A549 treated with DMSO at 1 μM for 4 hours (cell line): ENCODE measurements at places on chromosomes 11 and 22. TPM values are rescaled to one million over a fixed set of nuclear protein-coding genes. Genes with fewer than 3 reads are reported as not detected.

BTG4 gene
- 0.09 to 0.26 TPM in 2 of 5 replicates, not detected in the others for total RNA-seq

MMP3 gene
- 0.08 to 0.13 TPM (median 0.11 TPM) in 5 replicates for total RNA-seq

OR10A2 gene
- total RNA-seq, result not detected in 5 replicates

OR4A16 gene
- total RNA-seq, result not detected in 5 replicates

MAPK12 gene
- total RNA-seq, result 18.6 to 25.1 TPM (median 24.1 TPM) in 5 replicates
